ENCODE measurements at places on chromosomes 12 and 14.

GRCh38 chr14:37890095-37890494 is 294.7 kb downstream of the TTC6 start:
- DNase-seq, result no peak

DNA sequence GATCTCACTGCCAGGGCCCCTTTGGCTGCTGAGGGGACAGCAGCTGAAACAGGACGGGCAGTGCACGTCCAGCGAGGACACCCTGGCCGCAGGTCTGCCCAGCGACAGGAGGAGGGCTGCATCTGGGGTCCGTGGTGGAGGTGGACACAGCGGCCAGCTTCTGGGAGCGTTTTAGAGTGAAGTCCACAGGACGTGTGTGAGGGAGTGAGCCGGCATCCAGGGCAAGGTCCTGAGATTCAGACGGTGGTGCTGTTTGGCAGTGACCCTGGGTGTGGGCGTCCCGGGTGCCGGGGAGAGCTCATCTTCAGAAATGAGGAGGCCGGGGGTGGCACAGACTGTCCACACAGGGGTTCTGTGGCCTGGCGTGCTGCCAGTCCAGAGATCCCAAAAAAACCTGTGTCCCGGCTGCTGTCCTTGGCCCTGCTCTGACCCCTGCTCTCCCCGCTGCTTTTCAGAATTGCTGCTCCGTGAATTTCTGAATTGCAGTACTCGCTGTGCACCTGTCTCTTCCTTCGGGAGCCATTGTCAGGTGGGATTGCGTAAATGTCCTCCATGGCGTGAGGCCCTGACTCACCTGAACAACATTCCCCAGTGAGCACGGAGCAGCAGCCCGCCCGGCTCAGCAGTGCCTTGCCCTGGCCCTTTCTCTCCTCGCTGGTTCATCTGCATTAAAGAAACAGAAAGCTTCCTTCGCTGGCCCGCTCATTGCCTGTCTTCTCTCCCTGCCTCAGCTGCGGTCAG is 183.5 kb upstream of the C14orf180 start:
- DNase-seq, result no peak

- DNase-seq, result no peak
Observed at GRCh38 chr14:93533842-93534241, 103.1 kb downstream of the UNC79 start.

GRCh38 chr12:116880817-116881324 is 370 bp downstream of the HRK start:
- DNase-seq, result no peak

DNA sequence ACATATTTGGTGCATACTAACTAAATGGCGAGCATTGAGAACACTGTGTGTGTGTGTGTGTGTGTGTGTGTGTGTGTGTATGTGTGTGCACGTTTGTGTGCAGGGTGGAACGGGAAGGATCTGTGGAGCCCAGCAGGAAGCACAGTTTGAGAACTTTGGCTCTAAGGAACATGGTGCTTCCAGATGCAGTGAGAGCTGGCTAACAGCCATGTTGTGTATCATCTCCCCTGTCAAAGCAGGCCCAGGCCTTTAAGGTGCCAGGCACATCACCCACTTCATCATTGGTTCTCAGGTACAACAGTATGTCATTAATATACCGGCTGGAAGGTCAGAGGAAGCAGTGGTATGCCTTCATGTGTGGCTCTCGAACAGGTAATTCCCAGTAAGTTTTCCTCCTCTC is 72.5 kb downstream of the SLC8A3 start:
- no peak for DNase-seq

GRCh38 chr12:22202847-22203246 is 131.7 kb downstream of the ST8SIA1 start:
- no peak for DNase-seq

- no peak for DNase-seq
Observed at GRCh38 chr14:96081767-96082400, 42.7 kb downstream of the C14orf132 start.

- no peak for DNase-seq
Observed at GRCh38 chr12:49309386-49309785, 13.7 kb upstream of the TROAP start.

- DNase-seq, result no peak
Observed at GRCh38 chr12:10221846-10222245, 9.2 kb downstream of the GABARAPL1 start.

DNA sequence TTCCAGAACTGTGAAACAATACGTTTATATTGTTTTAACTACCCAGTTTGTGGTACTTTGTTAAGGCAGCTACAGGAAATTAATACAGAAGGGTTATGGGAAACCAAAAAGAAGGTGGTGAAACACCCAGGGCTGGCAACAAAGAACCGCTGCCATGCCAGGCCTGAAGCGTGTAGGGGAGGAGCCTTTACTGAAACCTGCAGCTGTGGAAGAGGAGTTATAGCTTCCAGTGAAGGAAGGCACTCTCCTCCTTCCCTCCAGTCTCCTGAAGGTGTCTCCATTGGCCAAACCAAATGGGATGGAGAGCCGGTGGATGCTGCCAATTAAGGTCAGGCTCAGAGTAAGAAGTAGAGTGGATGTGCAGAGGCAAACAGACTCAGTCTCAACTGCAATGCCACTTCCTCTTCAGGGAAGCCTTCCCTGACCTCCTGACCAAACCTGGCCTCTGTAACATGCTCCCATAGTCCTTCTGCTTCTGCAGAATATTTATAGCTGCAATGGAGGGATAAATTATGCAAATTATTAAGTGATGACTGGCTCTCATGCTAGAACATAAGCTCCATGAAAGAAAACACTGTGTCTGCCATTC is 168.3 kb downstream of the DAD1 start:
- no peak for DNase-seq

DNA sequence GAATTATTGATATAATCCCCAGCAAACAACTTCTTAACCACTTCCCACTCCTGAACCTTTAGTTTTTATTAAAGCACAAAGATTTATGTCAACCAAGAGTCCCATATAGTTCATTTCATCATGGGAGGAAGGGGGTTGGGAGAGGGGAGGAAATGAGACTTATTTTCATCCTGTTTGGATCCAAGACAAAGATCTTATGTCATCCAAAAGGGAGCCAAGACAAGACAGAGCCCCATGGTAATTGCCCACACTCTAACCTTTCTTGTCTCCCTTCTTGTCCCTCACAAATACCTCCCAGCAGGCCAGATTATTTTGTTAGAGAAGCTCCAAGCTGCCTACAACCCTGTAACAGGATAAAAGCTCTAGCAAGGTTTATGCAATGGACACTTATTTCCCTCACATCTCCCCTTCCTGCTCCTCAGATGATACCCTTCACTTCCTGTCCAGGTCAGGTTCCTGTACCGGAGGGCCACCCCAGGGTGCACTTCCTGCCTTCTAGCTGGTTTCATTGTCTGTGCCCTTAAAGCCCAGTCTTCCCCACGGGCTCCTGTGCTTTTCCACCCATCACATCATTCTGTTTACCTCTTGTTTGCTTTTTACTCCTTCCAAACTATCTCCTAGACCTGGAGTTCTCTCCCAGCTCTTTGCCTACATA is 123.7 kb upstream of the MDM1 start:
- DNase-seq, result no peak

- DNase-seq, result peak; percentile 19
Observed at GRCh38 chr12:68334132-68334531, 2.0 kb upstream of the MDM1 start.

DNA sequence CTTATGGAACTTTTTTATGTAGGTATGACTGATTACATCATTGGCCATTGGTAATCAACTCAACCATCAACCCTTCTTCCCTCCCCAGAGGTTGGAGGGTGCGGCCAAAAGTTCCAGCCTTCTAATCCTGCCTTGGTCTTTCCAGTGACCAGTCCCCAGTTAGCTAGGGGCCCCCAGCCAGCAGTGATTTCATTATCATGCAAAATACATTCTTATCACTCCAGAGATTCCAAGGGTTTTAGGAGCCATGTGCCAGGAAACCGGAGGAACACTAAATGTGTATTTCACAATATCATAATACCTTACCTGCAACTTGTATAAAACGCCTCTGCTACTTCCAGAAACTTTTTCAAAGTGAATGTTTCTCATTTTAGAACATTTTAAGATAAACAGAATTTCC is 181.5 kb upstream of the PELI2 start:
- DNase-seq, result no peak

GRCh38 chr12:112350593-112351592 is 31.3 kb downstream of the HECTD4 start:
- DNase-seq, result no peak

DNA sequence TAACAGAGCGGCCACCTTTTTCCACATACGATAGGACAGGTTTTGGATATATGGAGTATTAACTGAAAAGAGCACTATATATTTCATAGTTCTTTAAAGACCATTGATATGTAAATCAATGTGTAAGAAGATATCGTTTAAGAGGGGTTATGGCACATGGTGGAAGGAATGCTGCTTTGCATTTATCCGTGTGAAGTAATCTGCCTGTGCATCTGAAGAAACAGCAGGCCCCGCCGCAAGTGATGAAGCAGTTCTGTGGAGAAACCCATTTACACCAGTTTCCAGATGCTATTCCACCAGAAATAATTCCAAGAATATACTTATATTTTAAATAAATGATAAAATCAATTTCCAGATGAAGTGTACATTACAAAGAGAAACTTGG is 72.4 kb downstream of the BICD1 start:
- no peak for DNase-seq

DNA sequence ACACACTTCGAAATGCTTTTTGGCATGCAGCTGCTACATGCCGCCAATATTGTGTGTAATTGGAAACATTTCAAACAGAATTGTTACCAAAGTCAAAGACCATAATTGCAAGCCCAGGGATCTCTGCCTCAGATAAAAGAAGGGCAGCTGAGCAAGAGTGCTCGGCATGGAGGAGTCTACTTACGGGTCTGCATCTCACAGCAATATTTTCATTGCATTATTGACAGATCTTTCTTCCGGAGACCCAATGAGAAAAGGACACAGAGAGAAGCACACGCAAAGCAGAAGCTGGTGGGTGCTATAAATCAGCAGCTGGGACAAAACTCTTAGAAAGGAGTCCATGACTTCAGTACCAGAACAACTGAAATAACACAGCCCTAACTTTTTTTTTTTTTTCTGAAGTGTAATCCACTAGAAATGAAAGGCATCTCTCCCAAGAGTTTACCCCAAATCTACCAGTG is 4.9 kb downstream of the PRICKLE1 start:
- DNase-seq, result no peak

DNA sequence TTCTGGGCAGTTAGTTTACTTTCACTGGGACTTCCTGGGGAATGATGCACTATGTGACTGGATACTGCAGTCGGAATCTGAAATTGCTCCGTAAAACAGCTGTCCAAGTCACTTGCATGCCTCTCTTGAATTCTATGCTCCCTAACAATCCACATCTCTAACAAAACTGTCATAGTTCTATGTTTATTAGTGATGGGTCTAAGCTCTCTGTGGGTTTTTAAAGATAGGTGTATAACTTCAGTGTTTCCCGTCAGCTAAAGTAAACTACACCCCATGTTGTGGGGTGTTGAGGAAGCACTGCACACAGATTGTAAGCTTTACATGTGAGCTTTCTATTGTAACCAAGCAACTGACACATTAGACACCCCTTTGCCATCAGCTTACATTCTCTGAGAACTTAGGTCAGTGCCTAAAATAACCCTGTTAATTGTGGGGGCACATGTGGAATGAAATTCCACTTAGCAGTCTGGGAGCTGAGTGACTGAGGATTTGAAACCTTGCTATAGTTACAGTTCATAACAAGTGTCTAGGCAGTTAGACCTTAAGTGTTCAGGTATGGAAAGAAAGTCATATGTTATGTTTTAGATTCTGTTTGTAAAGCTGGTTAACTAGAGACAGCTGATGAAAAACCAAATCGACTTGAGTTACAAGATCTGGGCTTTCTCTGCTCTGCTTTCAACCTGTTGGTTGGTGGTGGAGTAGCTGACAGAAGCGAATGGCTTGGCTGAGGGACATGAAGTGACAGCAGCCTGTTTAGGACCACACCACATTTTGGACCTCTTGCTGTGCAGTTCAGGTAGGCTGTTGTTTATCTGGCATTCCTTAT is 165.7 kb downstream of the AKAP6 start:
- no peak for DNase-seq

DNA sequence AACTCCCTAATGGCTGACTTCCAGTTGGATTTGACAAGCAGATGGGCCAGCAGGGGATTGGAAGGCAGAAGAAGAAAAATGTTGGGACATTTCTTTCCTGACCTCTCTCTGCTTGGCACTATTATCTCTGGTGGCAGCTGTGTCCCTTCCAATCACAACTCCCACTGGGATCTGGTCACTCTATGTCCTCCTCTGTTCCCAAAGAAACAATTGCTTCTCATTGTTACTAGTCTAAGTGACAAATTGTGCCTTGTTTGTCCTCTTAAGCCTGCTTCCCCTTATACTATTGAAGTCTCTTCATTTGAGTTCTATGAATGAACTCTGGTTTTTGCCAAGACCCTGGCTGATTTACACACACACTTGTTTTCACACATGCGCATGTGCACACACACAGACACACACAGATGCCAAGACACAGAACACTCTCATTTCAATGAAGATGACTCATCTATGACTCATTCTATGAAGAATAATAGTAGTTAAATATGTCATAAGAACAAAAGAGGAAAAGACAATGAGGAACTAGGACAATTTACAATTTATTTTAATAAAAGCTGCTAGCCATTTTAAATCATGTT is 83.0 kb upstream of the FAR2 start:
- peak; percentile 24 for DNase-seq

DNA sequence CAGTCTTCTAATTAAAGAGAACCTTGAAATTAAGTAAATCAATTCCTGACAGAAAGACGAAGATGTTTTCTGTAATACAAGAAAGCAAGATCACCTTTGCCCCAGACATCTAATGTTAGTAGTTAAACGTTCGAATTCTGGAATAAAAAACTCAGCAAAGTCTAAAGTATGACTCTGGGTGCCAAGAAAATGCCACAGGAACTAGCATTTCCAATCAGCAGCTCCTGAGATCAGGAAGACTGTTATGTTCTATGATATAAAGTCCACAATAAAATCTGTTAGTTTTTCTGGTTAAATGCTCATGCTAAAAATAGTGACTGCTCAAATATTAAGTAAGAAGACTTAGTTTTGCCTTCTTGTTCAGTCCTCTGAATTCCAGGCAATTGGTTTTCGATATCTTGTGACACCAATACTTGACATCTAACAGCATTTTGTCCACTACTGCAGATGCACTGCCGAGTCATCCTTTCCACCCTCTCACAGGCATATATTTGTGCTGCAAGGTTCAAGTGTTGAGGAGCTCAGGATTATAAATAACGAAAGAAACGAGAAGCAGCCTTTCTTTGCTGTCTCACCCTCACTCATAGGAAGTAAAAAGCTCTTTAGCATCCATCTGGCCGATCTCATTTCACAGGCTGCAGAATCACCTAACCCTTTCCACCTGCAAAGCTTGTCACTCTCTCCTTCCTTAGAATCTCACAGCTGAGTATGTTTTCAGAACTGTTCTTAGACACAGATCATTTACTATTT is 32.0 kb downstream of the SSH1 start:
- no peak for DNase-seq
